Left lobe of liver (tissue), 2 donors: ENCODE measurements at places on chromosomes 16 and 17. TPM values are rescaled to one million over a fixed set of nuclear protein-coding genes. Genes with fewer than 3 reads are reported as not detected.

DNA sequence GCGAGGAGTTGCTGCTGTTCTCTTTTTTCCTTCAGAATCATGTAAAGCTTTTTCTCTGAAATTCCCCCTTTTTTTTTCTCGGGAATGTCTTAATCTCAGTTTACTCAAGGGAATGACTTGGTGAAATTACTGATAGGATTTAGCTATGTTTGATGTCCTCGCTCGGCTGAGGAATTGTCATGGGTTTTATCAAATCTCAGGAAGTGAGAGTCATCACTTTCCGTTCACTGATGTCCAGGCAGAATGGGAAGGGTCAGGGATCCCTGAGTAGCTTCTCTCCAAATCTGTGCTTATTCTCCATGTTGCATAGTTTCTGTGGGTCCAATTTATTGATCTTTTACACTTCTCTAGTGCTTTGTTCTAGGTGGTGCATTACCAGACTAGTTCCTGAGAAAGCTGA lies 6.3 kb downstream of the IGSF6 start:
- DNase-seq, result no peak

Gene ZNF771
- total RNA-seq, result 13.5 TPM

Gene CES5A
- total RNA-seq, result 4.4 TPM

Gene GALNS
- 23.1 TPM for total RNA-seq

DNA sequence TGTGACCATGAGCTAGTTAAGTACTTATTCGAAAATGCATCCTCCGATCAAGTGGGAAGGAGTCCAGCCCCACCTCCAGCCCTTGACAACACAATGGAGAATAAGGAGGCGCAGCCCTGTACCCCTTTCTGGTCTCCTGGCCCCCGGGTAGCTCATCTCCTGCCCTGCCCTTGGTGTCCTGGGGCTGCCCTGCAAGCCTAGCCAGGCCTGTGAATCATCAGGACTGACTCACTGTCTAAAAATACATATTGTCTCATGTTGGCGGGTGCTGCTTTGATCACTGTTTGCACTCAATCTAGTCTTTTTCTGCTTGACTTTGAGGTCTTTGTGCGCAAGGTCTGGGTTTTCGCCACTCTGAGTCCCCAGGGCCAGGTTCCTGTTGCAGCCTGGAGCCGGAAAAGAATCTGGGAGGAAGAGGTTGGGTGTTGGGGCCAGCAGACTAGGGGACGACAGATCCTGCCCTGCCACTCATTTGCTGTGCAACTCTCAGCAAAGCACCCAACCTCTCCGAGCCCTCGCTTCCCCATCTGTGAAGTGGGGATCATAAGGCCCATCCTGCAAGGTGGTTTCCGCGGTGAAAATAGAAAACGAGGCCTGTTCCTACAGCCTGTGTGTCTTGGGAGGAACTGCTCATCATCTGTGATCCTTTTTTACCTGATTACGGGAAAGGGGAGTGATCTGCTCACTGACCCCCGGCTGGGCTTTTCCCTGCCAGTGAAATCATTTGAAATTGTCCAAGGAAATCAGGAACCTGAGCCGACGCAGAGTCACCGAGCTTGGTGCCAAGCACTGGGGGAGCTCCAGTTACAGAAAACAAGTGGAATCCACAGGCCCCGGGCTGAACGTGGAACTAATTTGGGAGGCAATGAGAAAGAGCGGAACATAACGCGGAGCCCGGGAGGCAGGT lies 230.4 kb downstream of the PARN start:
- DNase-seq, result no peak

Gene CCL16
- total RNA-seq, result 31.1 TPM

DNA sequence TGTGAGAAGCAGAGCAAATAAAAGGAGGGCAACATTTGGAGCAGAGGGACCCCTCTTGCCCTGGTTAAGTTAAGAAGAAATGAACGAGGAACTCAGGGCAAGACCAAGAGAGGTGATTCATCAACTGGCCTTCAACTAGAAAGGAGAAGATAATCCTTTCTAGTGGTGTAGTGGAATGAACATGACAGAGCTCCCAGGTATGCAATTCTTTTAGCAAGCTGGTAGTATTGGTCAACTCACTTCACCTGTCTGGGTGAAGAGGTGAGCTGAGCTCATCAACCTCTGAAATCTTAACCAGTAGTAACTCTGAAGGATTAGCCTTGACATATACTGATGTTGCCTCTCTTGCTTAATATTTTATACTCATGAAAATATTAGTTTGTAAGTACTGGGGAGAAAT lies 1024.7 kb upstream of the GOT2 start:
- no peak for DNase-seq

- peak; percentile 43 for DNase-seq
Measured at GRCh38 chr17:30558686-30559545, 81.7 kb downstream of the GOSR1 start.

- DNase-seq, result no peak
Measured at GRCh38 chr16:66084306-66084705, 282.2 kb upstream of the CDH5 start.

DNA sequence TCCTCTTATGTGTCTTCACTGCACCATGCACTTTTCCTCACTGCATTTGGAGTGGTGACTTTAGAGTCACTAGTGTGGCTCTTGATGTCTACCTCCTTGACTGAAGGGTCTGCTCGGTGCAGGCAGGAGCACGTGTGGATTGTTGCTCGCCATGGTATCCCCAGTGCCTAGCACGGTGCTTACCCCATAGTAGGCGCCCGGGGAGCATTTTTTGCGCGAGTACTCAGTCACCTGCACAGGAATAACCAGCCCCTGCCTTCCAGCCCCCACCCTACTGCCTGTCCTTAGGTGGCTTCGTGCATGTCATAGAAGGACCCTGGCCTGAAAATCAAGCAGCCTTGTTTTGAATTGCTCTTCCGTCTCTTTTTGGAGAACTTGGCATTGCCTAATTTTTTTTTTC lies 31.3 kb downstream of the CDRT15 start:
- DNase-seq, result no peak

Gene RASL10B
- total RNA-seq, result 2.3 TPM

Gene SLC22A31
- total RNA-seq, result 0.30 TPM

Gene ABCA8
- total RNA-seq, result 35.6 TPM

Gene TNFRSF13B
- not detected for total RNA-seq

Gene RDM1
- not detected for total RNA-seq

- peak; percentile 2 for DNase-seq
Measured at GRCh38 chr17:38621538-38621937, 15.8 kb upstream of the SRCIN1 start.
